EL (cell line): ENCODE measurements at places on chromosomes 2 and 18.
A peak's percentile ranks its signal among the peaks of the same experiment; 100 is the strongest.

GRCh38 chr2:184685999-184686841, 87.9 kb downstream of the ZNF804A start:
- DNase-seq, result no peak

DNA sequence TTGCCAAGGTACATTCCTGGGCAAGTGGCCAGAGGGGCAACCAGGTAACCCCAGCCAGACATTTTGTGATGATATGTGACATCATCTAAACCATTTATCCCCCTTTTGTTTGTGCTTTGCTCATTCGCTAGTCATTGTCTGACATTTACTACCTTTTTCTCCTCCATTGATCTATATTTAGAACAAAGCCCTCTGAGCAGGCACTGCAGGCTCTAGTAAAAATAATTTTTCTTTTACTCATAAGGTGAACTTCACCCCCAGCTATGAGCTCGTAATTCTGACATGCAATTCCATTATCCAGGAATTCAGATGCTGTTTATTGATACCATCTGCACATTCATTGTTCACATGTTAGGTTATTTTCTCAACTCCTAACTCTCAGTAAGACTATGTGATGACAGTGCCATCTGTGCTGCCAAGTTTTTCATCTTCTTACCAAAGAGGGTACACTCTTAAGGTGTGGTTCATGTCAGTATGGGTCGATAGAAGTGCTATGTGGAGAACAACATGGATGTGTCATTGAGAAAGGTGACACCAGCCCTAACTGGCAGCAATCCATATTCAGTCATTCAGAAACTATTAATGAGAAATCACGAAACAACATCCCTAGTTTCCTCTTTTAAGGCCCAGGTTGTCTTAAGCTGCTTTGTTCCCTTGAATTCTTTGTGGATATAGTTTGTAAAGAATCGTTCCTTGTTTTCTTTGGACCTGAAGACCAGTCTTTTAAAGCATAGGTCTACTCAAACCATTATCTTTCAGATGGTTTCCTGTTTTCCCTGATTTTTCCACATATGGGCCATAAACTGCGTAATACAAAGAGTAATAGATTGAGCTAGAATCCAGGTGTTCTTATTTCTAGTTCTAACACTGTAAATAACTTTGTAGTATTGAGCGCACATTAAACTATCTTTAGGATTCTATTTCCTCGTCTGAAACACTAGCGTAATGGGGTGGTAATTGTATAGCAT, 978.1 kb upstream of the CDH2 start:
- peak; percentile 92 for DNase-seq

- DNase-seq, result no peak
Observed at GRCh38 chr2:10557506-10558265, 109.6 kb upstream of the ODC1 start.

DNA sequence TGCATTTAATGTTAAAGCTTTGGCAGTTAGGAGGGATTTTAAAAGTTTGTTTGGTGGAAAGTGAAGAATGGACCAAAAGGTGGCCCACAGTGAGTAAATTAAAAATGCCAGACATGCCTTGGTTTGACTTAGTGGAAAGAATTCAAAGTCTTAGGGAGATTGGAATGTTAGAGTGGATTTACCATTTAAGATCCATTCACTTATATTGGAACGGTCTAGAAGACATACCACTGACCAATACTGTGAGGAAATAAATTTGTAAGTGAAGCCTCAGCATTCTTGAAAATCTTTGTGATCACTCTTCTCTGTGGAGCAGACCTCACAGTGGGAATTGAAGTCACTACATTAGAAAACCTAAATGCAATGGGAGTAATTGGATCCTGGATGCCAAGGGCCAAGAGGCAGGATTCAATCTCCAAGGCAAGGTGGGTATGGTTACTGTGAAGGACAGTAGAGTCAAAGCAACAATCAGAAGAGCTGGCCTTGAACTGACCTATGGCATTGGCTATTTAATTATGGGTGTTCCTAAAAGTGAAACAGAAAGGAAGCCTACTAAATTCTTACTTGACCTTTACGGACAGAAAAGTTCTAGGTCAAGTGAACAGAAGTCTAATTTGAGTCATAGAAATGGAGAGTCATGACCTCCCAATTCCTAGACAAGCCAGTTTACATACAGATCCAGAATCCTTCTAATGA, 40.2 kb upstream of the VRK2 start:
- no peak for DNase-seq

DNA sequence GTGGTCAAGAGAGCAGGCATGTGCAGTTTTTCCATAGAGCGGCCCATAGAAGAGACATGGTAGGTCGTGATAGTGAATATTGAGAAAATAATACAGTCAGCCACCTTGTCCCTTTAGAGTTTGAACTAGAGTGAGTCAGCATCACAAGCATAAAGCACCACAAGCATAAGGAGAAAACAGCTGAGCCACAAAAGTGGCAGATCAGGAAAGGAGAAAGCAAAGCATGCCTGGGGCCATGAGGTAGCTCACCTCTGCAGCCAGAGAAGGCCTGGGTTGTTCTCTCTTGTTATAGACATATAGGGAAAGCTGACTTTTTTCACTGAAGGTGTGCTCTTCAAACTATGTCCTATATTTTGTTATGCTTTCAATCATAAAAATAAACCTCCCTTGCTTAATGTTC, 879.0 kb downstream of the DSC3 start:
- DNase-seq, result no peak

GRCh38 chr2:11562011-11562410, 28.2 kb downstream of the GREB1 start:
- DNase-seq, result no peak

DNA sequence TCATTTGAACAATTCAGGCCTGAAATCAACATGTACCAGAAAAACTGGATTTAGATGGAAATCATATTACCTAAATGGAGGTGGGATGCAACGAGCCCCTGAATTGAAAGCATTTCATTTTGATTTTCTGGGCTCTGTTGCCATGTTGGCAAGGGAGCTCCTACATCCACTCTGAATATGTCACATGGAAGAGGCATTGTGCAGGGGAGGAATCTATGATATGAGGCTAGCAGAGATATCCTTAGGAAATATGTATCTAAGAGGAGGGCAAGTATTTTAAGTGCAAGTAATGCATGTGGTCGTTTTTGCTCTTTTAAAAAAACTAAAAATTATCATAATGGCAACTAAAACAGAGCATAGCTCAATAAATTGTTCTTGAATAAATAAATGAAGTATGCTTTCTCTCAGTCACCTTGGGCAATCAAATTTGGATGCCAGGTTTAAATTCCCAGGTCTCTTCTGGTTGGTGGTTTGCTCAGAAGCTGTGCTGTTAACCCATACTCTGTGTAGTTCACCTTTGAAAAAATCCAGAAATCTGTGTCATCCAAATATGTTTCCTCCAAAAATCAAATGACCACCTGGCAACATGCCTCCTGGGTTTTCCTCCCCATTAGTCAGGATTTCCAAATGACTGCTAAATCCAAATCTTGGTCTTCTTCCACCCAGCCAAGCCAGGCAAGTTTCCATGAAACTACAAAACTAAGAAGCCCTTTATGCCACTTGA, 6.5 kb upstream of the LGALSL start:
- no peak for DNase-seq

- DNase-seq, result no peak
Observed at GRCh38 chr18:36031407-36031806, 36.0 kb downstream of the RPRD1A start.

- peak; percentile 13 for DNase-seq
Observed at GRCh38 chr2:106572541-106573450, 85.6 kb downstream of the CD8B2 start.

GRCh38 chr18:62944454-62944853, 229.1 kb downstream of the PHLPP1 start:
- no peak for DNase-seq

DNA sequence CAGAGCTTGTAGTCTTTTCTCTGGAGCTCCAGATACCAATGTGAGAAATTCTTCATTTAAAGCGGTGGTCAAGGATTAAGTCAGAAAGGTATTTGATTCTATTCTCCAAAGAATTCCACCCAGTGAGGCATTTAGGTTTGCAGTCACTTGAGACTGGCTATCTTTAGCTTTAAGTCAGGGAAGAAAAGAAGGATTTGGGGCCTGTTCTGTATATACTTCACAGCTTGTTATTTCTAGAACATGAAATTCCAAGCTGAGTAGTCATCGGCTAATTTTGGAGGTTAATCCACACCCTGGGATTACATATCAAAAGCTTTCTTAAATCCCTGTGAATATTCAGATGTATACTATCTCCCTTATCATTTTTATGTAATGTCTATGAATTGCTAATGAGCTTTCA, 39.4 kb downstream of the MYOM1 start:
- peak; percentile 29 for DNase-seq

DNA sequence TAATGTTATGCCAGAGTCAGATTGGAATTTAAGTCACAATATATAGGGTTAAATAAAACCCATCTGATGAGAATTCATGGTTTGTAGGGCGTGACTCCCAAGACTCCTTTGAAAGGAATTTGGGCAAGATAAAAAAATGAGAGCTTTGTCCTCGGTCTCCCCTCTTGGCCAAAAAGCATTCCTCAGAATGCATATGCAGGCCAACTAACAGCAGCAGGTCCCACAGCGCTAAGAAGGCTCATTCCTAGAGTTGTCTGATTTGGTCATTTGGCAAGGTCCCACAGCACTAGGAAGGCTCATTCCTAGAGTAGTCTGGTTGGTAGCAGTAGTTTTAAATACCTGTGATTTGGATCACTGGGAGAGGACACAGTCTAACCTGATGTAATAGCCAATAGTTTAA, 106.3 kb upstream of the B3GNT2 start:
- DNase-seq, result no peak

DNA sequence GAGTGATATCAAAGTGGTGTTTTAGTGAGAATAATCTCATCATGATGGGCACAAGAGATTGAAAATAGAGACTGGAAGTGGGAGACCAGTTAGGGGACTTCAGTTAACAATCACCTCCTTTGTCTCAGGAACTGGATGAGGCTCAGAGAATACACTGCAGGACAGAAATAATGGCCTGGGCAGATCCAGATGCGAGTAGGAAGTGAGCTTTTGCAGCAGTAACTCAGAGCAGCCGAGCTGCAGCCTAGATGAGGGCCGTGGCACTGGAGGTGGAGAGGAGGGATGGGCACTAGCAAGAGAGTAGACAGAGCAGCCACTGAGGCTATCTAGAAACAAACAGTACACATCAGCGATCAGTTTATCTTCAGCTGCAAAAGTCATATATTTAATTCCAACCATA, 48.6 kb downstream of the CYB5A start:
- no peak for DNase-seq

DNA sequence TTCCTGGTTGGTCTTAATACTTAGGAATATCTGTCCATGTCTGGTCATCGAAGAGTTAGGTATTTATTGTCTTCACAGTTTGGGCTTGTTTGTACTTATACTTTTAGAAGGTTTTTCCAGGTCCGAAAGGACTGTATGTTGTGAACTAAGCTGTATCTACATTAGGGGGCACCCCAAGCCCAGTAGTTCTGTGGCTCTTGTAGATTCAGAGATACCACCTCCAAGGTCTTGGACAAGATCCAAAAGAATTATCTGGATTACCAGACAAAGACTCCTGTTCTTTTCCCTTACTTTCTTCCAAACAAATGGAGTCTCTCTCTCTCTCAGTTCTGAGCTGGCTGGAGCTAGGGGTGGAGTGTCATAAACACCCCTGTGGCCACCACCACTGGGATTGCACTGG, 328.7 kb downstream of the ZNF804A start:
- no peak for DNase-seq

DNA sequence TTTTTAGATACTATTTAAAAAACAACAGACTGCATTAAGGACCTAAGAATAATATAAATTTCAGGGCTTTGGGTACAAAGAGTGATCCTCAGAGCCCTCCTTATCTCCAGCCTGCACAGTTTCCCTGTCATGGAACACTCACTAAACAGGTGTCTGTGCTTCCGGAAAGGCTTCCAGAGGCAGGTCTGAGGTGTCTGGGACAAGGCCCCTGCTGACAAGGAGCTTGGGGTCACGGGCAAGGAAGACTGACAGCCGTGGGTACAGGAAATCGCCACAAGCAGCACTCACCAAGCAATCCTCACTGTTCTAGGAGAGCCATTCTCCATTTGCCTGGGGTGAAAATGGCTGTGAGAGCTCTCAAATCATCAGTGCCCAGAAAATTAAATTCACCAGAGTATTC, 220.3 kb upstream of the PXDN start:
- no peak for DNase-seq

- DNase-seq, result no peak
Observed at GRCh38 chr2:269356-270030, 4.7 kb downstream of the ACP1 start.
